ENCODE measurements at places on chromosomes 16 and 17.

DNA sequence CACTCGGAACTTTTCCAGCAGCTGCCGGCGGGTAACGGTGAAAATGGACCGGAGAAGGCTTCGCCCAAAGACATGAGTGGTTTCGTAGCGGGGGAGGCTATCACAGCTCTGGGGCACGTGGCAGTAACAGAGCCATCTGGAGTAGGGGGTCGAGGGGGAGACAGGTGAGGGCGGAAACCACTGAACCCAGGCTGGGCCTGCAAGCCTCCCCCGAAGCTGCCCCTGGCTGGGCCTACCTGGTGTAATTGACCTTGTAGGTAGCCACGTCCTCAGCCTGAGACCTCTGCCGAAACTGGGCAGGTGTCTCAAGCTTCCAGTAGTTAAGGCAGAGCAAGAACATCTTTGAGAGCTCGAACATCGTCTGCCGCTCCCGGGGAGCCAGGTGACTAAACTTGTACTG lies 1.9 kb downstream of the KAT2A start:
- no peaks in the 10 kb centered on the region for H3K36me3 ChIP-seq
- H3K27ac ChIP-seq: no peak overlapping the region
- no peak overlapping the region for H3K4me3 ChIP-seq
- no peaks in the 10 kb centered on the region for H3K4me1 ChIP-seq
- H3K27me3 ChIP-seq: no peaks in the 10 kb centered on the region

- no peaks in the 10 kb centered on the region for H3K36me3 ChIP-seq
- H3K4me1 ChIP-seq: no peaks in the 10 kb centered on the region
- H3K4me3 ChIP-seq: peak overlapping the region; percentile 8
- H3K27me3 ChIP-seq: no peaks in the 10 kb centered on the region
Measured at GRCh38 chr16:27720731-27721530, 171.0 kb downstream of the KATNIP start.

GRCh38 chr17:53560953-53561352 lies 261.8 kb upstream of the KIF2B start:
- no peaks in the 10 kb centered on the region for H3K36me3 ChIP-seq
- H3K4me3 ChIP-seq: no peak overlapping the region
- no peaks in the 10 kb centered on the region for H3K27me3 ChIP-seq
- DNase-seq: no peak

GRCh38 chr16:1088295-1089170 lies 7.5 kb downstream of the C1QTNF8 start:
- H3K27ac ChIP-seq: no peak overlapping the region
- no peaks in the 10 kb centered on the region for H3K36me3 ChIP-seq
- H3K4me1 ChIP-seq: peaks cover 11% of the 10 kb centered on the region
- no peak overlapping the region for H3K4me3 ChIP-seq
- no peak for DNase-seq

GRCh38 chr17:19996086-19996485 lies 13.1 kb upstream of the SPECC1 start:
- no peak overlapping the region for H3K27ac ChIP-seq
- H3K4me1 ChIP-seq: no peaks in the 10 kb centered on the region
- DNase-seq: no peak
- H3K27me3 ChIP-seq: no peaks in the 10 kb centered on the region
- no peak overlapping the region for H3K4me3 ChIP-seq
- no peaks in the 10 kb centered on the region for H3K36me3 ChIP-seq

All from uterus (tissue), 4 donors.